Pancreas (tissue), 10 donors: ENCODE measurements at places on chromosomes 13 and 19. TPM values are rescaled to one million over a fixed set of nuclear protein-coding genes. Genes with fewer than 3 reads are reported as not detected.

DNA sequence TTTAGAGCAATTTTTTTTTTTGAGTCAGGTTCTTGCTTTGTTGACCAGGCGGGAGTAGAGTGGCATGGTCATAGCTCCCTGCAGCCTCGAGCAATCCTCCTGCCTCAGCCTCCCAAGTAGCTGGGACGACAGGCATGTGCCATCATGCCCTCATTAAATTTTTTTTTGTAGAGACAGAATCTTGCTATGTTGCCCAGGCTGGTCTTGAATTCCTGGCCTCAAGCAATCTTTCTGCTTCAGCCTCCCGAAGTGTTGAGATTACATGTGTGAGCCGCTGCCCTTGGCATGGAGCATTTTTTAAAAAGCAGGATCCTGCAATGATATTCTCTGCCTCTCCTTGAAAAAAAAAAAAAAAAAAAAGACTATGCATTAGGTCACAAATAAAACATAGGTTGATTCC is 5.9 kb downstream of the GPR32 start:
- H3K27ac ChIP-seq, result no peak overlapping the region
- no peaks in the 10 kb centered on the region for H3K4me1 ChIP-seq
- peaks cover 22% of the 10 kb centered on the region for H3K27me3 ChIP-seq
- DNase-seq, result no peak
- no peak overlapping the region for H3K4me3 ChIP-seq
- H3K36me3 ChIP-seq, result no peaks in the 10 kb centered on the region

DNA sequence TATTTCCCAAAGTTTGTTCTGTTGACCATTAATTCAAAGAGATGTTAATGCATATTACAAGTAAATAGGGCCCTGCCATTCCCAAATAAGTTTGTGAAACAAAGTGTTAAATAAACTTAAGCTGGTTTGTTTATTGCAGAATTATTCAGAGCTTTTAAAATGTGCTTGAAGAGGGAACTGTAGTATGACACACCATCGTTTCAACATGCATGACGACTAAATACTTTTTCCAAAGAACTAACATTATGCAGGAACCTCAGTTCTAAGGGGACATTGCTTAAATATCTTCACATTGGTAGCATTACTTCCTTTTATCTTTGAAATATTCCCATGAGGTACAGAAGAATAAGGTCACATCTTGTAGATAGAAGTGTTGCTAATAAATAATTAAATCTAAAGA is 14.6 kb downstream of the LHFPL6 start:
- no peak overlapping the region for H3K27ac ChIP-seq
- no peak overlapping the region for H3K4me3 ChIP-seq
- DNase-seq, result no peak
- H3K27me3 ChIP-seq, result no peaks in the 10 kb centered on the region
- H3K4me1 ChIP-seq, result no peaks in the 10 kb centered on the region

Gene NANOS3
- 3.1 TPM for polyA plus RNA-seq

DNA sequence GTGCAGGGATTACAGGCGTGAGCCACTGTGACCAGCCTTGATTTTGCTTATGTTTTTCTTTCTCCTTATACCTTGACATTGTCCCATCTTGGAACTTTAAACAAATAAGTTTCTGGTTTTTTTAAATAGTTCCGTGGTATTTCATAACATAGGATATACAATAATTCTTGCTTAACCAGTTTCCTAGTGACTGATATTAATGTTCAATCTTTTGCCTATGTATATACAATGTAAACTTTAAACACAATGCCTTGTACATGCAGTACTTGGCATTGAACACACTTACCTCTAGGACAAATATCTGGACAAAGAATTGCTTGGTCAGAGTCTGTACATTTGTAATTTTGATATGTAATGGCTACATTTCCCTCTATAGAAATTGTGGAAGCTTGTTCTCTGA is 24.4 kb upstream of the SPACA4 start:
- DNase-seq, result no peak
- H3K36me3 ChIP-seq, result no peaks in the 10 kb centered on the region
- no peak overlapping the region for H3K4me3 ChIP-seq
- no peak overlapping the region for H3K27ac ChIP-seq
- no peaks in the 10 kb centered on the region for H3K27me3 ChIP-seq
- H3K4me1 ChIP-seq, result no peaks in the 10 kb centered on the region

DNA sequence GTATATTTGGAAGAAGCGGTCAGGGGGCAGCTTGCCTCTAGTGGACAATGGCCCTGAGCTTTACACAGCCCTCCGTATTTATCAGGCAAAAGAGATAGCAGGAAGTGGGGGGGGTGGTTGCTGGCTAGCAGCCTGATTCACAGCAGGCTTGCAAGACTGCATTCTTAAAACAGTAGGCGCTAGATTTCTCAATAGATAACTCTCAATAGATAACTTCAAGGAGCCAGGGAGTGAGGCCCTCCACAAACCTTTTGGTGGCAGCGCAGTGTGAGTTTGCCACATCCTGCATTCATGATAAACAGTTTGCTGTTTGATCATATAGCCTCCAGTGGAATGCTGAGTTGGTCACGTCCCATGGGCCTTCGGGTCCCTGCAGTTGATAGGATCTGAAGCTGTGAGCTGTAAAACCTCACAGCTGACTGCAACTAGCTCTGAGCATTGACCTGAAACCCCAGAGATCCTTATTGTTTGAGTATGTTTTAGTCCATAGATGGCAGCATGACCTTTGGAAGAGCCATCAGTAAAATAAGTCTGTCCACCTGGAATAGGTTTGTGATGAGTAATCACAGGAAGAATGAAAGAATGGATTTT is 12.2 kb downstream of the FPR3 start:
- DNase-seq, result no peak
- no peaks in the 10 kb centered on the region for H3K4me1 ChIP-seq
- no peak overlapping the region for H3K27ac ChIP-seq

Gene CDC42EP5
- polyA plus RNA-seq, result 15.1 TPM

GRCh38 chr13:45257638-45258333 is 56.9 kb upstream of the KCTD4 start:
- no peaks in the 10 kb centered on the region for H3K27me3 ChIP-seq
- H3K4me1 ChIP-seq, result no peaks in the 10 kb centered on the region
